Motor neuron (in vitro differentiated cells): ENCODE measurements at places on chromosomes 2 and 18. TPM values are rescaled to one million over a fixed set of nuclear protein-coding genes. Genes with fewer than 3 reads are reported as not detected.

DNA sequence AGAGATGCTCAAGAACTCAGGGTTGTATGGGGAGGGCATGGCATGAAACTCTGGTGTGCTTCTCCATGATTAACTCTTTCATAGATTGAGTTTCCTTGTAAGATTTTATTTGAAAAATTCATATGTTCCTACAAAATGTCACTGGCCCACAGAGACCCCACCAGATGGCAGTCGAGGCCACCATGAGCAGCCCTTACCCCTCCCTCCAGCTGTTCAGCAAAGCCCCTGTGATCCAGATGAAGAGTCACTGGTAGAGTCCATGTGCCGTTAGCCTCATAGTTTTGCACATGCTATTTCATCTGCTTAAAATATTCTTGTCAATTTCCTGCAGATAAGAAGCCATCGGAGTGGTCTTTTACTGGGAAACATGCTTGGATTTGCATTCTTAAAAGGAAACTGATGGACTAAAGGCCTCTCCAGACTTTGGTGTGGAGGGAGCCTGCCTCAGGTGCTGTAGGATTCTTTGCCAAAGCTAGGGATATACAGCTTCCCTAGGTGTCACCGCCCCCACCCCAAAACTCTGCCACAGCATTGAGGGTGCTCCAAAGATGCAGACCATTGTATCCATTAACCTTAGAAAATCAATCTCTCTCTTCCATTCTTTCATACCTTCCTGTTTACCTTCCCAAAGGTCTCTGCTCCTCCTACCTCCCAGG lies 18.8 kb downstream of the ZNF385B start:
- peak; percentile 56 for ATAC-seq

DNA sequence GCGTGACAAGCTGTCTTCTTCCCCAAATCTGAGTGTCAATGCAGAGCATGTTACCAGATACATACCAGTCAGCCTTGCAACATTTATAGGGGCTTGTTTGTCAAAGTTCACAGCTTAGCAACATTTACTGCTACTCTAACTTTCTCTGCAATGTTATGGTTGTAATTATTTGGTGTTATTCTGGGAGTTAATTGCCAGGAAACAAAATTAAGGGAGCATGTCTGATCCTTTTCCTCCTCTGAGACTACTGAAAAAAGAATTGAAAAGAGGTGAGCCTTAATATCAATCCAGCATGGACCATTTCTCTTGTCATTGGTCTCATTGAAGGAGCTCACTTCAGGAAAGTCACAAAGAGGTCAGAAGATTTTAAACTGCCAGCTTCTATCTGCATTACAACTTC lies 465.6 kb upstream of the LINC00305 start:
- no peak for ATAC-seq

DNA sequence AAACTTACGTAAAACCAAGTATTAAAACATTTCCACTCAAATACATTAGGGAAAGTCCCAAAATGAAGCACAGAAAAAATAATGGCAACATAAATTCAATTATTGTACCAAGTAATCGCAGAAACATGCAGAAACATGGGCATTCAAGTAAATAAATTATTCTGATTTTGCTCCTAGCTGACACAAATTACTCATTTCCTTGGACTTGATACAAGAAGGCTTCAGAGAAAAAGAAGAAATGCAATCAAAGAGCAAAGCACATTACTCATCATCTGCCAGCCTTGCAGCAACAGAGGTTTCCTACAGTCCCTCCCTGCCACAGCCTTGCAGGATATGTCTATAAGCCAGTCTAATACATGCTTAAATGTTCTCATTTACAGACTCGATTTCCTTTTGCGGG lies 439.8 kb upstream of the LYPD1 start:
- peak; percentile 92 for ATAC-seq

GRCh38 chr2:95525294-95526035 lies 40.9 kb upstream of the TRIM43B start:
- no peak for ATAC-seq

The CNDP1 gene
- 0.20 TPM in 1 of 2 replicates, not detected in the other for total RNA-seq

DNA sequence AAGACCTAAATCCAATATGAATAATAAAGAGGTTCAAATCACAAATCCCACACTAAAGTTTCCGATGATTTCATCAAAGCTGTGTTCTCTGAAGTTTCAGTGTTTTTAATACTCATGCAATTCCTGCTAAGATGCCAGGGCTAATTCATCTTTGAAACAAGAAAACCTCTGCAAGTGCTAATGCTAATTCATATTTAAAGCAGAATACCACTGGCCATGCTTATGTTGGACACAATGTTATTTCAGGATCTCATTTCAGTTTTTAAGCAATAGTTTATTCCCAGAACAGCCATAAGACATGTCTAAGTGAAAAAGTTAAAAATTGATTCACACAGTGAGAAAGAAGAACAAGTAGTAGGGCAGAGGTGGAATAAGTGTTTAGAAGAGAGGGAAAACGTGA lies 62.8 kb downstream of the GRB14 start:
- ATAC-seq: no peak

The VWA3B gene
- 0.43 and 0.44 TPM in 2 replicates for total RNA-seq

The RASGRP3 gene
- 2.8 and 4.0 TPM in 2 replicates for total RNA-seq

DNA sequence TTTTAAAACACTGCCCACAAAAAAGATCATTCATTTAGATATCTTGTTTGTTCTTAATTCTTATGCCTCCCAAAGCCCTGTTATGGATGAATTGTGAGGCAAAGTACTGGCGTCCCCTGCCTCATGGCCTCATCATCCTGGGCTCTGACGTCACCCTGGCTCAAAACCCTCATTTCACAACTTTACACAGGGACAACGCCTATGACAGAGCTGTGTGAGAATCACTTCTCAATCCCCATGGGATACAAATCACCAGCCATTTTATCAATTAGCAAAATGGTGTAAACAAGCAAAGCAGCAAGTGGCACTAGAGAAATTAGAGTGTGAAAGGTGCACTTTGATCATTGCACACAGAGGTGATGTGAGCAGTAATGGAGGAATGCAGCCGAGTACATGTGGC lies 16.6 kb downstream of the FHOD3 start:
- no peak for ATAC-seq

- peak; percentile 2 for ATAC-seq
Observed at GRCh38 chr2:168194784-168195522, 52.4 kb downstream of the STK39 start.

DNA sequence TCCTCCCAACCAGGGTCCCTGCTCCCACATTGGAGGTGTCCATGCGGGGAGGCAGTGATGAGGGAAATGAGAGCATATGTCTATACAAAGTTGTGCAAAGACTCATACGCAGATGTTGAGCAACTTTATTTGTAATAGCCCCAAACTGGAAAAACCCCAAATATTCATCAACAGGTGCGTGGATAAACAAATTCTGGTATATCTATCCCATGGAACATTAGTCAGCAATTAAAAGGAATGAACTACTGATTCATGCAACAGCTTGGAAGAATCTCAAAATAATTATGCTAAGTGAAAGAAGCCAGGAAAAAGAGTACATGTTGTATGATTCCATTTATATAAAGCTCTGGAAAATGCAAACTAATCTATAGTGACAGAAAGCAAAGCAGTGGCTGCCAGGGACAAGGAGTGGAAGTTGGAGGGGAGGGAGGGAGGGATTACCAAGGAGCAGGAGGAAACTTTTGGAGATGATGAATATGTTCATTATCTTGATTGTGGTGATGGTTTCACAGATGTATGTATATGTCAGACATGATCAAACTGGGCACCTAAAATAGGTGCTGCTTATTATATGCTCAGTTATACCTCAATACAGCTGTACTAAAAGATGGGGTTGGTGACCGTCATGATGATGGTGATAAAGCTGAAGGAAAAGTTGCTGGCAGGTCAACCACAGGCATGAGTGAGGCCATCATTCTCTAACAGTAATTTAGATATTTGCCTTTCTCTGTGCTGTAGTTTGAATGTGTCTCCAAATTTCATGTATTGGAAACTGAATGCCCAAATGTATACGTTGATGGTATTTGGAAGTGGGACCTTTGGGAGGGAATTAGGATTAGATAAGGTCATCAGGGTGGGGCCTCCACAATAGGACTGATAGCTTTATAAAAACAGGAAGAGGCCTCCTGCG lies 270.9 kb downstream of the CYP26B1 start:
- ATAC-seq: no peak

The NT5DC4 gene
- 0.44 TPM in 1 of 2 replicates, not detected in the other for total RNA-seq

DNA sequence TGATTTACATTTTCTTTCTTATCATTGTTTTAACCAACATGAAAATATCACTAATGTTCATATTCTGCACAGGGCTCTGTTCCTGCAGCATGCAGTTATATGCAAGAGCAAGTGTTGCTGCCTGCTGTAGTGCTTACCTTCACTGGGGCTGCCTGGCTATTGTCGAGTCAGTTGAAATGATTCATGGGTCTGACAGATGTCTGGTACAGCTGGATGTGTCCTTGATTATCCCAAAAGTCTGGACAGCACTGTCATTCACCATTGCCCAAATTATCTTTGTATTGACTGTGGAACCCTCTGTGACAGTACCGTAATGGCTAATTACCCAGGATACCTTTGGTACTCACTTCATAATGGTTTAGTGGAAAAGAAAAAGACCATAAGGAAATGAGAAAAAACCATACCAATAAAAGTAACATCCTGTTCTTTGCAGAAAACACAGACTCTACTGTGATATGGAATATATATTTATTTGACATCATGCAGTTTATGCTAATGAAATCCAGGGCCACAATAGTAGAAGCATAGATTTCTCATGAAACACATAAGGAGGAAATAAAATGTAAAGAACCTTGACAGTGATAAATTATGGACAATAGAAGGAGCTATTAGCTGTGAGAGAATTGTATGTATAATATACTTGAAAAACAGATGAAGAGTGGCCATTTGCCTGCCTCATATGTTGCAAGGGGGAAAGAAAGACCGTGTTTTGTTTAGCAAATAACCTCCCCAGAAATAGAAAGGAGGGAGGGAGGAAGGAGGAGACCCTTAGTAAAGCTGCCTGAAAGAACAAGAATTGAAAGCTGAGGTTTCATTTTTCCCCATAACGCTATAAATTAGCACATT lies 249.8 kb upstream of the ATP5MC3 start:
- ATAC-seq: no peak

GRCh38 chr18:32343634-32344033 lies 127.0 kb downstream of the GAREM1 start:
- ATAC-seq: no peak

The PKP4 gene
- total RNA-seq: 36.4 and 38.0 TPM in 2 replicates

GRCh38 chr2:224263571-224264043 lies 138.3 kb downstream of the FAM124B start:
- ATAC-seq: no peak

The NEU2 gene
- total RNA-seq: not detected in 2 replicates

DNA sequence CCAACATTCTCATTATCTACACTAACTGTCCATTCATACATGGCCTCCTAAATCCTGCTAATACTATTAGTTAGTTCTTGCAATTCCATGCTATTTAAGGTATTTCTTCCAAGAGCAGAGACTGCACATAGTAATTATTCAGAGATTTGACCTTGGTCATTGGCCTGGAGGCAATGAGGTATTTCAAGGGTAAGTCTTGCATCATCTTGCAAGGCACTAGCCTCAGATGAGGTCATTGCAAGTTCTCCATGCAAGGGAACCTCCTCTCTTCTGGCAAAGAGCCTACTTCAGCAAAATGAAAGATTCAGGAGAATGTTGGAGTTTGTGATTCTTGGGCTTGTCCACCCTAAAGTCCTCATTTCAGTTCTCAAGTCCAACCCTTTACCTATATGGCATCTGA lies 48.5 kb upstream of the IKZF2 start:
- peak; percentile 62 for ATAC-seq

DNA sequence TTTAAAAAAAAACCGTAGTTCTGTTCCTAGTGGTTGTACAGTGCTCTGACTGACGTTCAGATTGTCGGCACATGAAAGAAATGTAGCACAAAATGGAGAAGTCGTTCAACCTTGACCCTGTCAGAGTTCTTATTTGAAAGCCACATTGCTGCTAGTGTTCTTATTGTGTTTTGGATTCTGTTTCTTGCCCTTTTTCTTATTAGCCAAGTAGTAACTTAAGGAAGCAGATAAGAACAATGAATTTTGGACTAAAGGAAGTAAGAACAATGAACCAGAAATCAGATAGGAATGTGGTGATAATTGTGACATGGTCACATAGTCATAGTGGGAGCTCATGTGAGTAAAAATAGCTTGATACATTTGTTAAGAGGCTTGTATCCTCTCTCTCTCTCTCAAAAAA lies 45.9 kb downstream of the RPIA start:
- no peak for ATAC-seq

DNA sequence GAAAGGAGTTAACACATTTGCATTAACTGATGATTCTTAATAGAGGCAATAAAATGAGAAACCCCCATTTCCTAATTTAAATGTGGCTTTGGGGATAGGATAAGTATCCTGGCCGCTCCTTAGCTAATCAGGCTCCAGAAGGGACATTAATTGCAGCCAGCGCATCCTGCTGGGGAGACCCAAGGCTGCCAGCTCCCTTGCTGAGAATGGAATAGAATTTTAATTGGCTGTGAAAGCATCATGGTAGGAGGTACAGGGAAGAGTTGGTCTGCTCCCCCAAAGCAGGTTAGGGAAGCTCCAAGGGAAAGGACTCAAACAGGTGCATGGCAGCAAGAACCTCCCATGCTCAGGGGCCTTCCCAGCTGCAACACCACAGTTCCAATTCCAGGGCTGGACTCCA lies 71.4 kb downstream of the MARCHF4 start:
- ATAC-seq: no peak

DNA sequence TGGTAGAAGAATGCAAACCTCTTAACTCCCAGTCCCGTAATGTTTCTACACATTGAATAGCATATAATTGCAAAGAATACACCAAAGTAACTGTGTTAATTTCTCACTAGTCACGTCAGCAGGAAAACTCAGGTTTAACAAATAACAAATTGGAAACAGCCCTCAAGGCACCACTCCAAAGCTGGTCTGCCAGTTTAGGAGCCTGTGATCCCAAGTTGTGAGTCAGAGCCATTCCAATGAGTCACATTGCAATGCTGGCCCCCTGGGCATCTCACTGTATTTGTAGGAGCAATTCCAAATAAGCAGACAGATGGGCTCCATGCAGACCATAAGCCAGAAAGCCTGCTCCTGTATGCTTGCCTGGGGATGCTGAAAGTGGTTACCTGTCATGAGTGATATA lies 143.2 kb upstream of the SETBP1 start:
- no peak for ATAC-seq

- no peak for ATAC-seq
Observed at GRCh38 chr2:15507061-15507460, 54.1 kb downstream of the NBAS start.

The POTEJ gene
- 0.14 and 0.24 TPM in 2 replicates for total RNA-seq

GRCh38 chr2:191521608-191522208 lies 156.2 kb upstream of the NABP1 start:
- peak; percentile 32 for ATAC-seq

- no peak for ATAC-seq
Observed at GRCh38 chr2:68244456-68244855, 7.9 kb downstream of the PPP3R1 start.

The MC5R gene
- total RNA-seq: 0.50 TPM in 1 of 2 replicates, not detected in the other
